ENCODE measurements at places on chromosomes 3 and 15.

- no peak for DNase-seq
These were observed 61.4 kb upstream of the PARL start for GRCh38 chr3:183946037-183946436.

DNA sequence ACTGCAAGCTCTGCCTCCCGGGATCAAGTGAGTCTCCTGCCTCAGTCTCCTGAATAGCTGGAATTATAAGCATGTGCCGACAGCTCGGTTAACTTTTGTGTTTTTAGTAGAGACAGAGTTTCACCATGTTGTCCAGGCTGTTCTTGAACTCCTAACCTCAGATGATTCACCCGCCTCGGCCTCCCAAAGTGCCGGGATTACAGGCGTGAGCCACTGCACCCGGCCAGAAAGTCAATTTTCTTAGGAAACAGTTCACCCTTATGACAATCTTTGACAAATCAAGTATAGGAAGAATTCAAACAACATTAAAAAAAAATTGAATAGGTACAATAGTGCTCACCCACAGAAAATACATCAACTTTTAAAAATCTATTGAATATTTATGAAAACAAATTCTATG is 23.6 kb upstream of the DUT start:
- no peak for DNase-seq

DNA sequence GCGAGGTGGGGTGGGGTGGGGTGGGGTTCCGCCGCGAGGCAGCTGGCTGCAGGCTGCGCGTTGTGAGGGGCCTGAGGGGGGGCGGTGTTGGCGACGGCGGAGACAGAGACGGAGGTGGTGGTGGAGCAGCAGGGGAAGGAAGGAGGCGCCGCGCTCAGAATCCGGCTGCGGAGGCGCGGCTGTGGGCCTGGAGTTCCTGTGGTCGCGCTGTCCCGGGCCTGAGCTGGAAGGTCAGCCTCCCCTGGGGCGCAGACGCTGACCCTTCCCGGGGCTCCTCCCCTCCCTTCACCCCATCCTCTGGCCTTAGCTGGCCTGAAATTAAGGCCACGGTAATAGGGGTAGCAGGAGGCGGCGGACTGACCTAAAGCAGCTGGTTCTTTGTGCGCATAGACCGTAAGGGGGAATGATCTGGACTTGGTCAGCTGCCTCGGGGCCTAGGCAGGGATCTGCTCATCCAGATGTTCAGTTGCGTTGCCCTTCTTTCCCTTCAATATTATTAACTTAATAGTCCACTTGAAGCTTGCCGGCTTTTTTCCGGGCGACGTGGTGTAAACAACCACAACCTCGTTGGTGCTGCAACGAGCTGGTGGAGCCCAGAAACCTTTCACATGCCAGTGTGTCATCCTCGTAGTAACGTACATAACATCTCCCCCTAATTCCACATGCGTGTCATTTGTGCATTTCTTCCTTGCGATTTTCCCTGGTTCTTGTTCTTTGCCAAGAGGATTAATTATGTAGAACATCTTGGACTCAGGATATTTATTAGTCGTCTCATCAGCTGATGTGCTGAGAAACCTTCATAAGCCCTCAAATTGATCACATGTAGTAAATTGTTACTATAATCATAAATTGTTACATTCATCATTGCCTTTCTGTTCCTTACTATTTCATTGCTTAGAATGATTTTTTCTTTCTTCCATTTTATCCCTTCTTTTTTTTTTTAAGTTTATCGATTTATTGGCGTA is 626 bp downstream of the SEC62 start:
- peak; percentile 18 for DNase-seq

DNA sequence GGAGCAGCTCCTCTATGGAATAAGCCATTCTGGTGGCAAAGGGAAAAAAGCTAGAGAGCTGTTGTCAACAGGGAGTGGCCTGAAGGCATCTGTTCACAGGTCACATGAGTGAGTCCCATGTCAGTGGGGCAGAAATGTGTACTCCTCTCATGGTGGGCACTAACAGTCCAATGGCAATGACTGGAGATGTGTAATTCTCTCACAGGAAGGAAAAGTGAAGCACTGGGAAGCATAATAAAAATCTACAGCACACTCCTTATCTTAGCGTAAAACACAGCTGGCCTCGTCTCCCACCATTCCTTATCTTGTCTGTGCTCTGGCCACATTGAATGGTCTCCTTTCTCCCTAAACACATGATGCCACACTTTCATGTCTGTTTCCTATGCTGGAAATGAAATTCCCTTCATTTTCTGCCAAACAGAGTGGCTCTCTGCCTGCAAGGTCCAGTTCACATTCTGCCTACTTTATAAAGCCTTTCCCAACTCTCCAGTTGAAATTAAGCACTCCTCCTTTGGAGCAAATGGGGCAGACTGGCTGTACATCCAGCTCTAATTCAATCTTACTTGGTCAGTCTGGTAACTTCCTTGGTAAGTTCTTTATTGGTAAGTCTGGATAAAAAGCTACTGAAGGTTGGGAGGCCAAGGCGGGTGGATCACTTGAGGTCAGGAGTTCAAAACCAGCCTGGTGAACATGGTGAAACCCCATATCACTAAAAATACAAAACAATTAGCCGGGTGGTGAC is 139.8 kb downstream of the RPL22L1 start:
- no peak for DNase-seq

GRCh38 chr15:69298354-69298696 is 387 bp upstream of the PAQR5 start:
- no peak for DNase-seq

GRCh38 chr3:117282566-117282965 is 573.0 kb downstream of the TUSC7 start:
- DNase-seq, result no peak

DNA sequence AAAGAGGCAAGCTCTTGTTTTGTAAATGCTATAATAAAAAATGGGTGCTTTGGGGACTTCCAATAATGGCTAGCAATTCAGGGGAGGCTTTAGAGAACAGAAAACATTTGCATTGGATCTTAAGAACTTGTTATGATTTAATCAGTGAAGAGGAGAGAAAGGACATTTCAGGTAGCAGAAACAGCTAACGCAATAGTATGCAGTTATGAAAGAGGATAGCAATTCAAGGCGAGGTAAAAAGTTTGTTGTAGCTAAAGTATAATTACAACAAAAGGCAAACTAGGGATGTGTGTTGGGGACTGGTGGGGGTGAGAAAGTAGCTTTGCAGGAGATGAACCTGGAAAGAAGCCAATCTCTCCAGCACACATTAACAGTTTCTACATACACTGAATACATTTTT is 558.7 kb upstream of the SEMA6D start:
- no peak for DNase-seq

DNA sequence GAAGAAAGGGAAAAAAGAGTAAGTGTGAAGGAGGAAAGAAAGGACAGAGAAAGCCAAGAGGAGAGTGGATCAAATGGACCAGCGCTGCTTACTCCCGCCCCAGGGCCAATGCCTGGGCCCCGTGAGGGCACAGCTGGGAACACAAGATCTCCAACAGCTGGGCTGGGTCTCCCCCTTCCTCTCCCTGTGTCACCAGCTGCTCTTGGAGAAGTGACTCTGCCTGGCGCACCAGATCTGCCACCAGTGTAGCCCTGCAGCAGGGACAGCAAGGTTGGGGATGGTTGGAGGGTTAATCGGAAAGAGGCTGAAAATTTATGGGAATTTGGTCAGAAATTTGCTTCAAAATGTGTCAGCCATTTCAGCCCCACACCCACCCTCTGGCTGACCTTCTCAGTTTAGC is 8.4 kb downstream of the CDAN1 start:
- DNase-seq, result no peak

DNA sequence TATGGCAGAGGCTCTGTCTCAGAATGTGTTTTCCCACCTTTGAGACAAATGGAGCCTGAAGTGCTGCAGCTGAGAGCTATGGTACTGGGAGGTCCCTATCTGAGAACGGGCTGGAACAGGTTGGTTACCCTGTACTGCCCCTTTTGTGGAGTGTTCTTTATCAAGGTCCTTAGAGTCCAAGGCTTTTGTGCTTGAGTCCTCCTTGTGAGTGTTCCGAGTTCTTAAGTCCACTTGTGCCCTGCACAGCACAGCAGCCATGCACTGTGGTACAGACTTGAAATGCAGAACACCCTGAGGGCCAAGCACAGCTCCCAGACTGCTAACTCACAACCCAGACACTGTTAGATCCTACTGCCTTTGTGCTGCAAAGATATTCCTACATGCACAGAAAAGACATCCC is 67.8 kb downstream of the ARHGAP31 start:
- DNase-seq, result no peak

DNA sequence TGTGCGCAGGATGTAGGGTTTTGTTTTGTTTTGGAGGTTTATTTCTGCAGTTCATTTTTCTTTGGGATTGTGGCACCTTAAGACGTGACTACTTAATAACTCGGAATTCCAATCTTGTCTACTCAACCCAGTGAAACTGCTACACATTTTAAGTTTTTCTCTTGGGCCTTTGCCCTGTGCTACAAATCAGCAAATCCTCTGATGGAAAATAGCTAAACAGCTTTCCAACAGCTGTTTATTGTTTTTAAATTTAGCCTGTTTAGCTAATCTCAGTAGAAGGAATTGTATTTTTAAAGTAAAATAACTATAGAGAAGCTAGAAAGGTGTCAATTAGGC is 48.4 kb downstream of the OPA1 start:
- no peak for DNase-seq

GRCh38 chr15:76195506-76196268 is 115.6 kb downstream of the ETFA start:
- DNase-seq, result no peak

- no peak for DNase-seq
These were observed 7.5 kb downstream of the SOX14 start for GRCh38 chr3:137771401-137772213.

DNA sequence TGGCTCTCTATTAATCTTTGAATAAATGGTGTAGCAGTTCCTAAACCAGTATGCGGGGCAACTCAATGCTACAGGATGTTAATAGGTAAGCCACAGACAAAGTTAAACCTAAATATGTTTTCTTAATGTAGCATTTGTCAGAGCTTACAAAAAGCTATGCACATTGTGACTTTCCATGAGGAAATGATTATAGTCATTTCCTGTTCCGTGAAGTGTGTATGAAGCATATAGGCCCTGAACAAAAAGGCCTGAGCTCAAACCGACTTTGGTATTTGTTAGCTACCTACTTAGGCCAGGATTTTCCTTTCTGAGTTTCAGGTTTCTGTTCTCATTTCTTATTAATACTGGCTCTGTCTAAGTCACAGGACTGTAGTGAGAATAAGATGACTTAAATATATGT is 14.2 kb downstream of the ZNF80 start:
- DNase-seq, result no peak

GRCh38 chr15:97909291-97909891 is 51.1 kb upstream of the ARRDC4 start:
- peak; percentile 18 for DNase-seq

GRCh38 chr3:15380980-15381890 is 46.1 kb downstream of the METTL6 start:
- DNase-seq, result no peak

DNA sequence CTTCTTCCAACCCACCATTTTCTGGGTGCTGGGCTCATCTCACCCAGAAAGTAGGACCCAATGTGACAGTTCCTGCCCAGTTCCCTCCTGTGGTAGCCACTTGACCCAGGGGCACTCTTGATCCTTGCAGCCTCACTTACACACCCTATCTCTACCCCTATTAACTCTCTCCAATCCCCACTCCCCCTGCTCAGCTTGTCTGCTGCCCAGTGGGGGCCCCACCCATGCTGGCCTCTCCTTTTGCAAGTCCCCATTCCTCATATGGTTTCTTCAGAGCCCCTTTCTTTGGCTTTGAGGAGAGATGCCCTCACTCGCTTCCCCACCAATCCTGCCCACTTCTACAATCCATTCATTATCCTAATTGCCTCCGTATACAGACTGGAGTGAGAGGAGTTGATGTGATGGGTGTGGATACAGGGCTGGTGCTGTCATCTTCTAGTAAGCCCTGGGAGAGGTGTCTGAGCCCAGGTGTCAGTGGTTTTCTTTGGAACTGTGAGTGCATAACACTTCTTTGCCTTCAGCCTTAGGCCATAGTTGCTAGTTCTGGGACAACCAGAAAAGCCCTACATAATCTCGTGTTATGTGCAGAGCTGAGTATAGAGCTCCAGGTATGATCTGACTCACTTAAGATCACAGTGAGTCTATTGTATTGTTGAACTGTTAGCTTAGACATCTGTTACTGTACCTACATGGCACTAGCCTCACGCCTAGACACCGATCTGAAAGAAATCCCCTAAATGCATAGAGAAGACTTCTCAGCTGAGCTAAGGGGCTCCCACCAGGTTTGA is 4.8 kb upstream of the CCR5 start:
- DNase-seq, result no peak

DNA sequence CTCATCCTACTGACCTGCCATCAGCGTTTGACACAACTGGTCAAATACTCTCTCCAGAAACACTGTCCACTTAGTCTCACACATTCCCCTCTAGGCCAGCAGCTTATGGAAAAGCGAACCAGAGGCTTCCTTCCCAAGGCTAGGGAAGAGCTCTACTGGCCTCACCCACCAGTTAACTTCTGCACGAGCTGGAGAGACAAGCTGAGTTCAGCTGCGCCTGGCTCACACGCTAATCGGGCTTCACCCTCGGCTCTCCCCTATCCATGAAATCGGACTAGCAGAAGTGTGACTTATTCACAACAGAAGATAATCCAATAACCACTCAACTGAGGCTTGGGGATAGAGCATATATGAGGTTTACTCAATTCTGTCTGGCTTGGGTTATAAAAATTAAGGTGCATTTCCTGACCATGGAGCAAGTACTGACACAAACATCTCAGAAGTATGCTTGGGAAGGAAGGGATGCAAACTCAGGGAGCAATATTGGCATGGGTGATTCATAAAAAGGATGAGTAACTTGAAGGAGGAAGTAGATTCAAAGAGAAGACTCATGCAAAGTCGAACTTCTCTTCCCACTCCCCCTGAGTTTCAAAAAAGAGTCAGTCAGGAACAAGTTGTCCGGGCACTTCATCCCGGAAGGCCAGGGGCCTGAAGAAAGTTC is 73.1 kb downstream of the XXYLT1 start:
- DNase-seq, result no peak

DNA sequence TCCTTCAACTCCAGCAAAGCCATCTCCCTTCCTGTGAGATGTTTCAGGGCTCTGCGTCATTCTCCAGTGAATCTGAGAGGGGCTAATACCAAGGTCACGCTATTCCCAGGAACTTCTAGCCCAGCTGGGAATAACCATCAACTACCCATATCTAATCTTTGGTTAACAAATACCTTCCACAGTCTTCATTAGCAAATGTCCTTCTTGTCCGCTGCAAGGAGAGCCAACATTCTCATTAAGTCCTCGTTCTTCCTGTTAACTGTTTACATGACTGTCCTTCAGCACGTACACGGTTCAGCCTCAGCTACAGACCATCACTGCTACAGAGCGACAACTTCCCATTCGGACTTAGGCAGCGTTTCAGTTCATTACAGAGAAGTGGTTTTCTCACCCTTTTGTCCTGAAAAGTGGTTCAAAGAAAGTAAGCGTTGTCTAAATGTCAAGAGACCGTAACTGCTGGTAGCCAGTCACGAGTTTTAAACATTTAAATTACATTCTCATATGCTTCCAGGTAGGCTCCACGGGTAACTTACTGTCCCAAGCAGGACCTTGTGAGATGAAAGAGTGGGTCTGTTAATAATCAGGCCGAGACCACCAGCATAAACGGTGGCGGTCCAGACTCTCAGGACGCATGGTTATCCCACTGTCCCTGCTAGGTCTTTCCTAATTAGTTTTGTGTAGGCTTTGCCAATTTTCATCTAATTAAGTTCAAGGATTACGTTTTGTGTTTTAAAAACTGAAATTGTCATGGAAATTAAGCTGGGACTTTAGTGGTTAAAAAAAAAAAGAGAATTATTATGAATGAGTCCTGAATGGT is 63.8 kb downstream of the CHSY1 start:
- no peak for DNase-seq

Measured in 8988T (cell line).